ENCODE measurements at places on chromosomes 7 and 10.

DNA sequence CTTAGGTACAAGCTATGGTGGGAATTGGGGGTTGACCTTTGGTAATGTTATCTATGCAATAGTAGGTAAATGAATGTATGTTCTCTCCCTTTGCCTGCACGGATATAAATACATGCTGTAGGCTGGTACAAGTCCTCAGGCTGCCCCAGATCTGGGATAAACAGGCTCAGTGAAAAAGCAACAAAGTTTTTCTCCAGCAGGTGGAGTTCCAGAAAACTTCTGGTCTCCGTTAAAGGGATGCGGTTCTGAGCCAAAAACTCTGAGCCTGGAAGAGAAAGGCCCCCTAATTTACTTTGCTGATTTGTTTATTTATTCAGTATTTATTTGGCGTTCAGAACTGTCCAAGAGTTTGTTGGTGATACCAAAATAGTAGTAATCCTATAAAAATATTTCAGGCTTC, 204.7 kb downstream of the ADRA2A start:
- DNase-seq = no peak

DNA sequence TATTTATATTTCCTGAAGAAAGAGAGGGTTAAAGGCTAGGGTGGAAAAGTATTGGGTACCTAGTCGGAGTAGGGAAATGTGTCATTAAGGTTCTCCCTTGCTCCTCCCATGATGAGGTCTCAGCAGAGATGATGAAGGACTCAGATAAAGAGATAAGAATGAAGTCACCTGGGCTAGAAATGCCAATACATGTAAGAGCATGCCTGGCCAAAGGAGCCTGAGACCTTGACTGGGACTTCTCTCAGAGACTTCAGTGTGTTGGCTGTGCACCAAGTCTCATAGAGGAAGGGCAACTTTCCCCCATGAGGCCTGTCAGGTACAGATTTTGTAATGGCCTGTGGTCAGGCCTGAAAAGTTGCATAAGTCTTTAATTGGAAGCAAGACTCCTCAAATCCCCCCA, 361.0 kb upstream of the CDC14C start:
- no peak for DNase-seq

DNA sequence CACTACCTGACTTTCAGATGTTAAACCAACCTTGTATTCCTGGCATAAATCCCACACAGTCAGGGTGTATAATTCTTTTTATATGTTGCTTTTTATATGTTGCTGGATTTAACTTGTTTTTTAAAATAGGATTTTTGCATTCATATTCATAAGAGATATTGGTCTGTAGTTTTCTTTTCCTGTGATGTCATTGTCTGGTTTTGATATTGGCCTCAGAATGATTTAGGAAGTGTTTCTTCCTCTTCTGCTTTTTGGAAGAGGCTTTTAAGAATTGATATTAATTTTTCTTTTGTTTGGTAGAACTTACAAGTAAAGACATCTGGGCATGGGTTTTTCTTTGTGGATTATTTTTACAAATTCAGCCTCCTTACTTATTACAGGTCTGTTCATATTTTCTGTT, 93.1 kb downstream of the CARD11 start:
- DNase-seq = no peak

- DNase-seq = no peak
Observed at GRCh38 chr7:106666353-106666752, 5.4 kb upstream of the CCDC71L start.

GRCh38 chr10:4061441-4061951, 276.5 kb upstream of the KLF6 start:
- no peak for DNase-seq

GRCh38 chr10:63702092-63702491, 180.9 kb downstream of the REEP3 start:
- no peak for DNase-seq

- no peak for DNase-seq
Observed at GRCh38 chr10:51251110-51251509, 176.8 kb downstream of the PRKG1 start.
